A549 (cell line): ENCODE measurements at places on chromosomes 12 and 14.
A peak's percentile ranks its signal among the peaks of the same experiment; 100 is the strongest.

DNA sequence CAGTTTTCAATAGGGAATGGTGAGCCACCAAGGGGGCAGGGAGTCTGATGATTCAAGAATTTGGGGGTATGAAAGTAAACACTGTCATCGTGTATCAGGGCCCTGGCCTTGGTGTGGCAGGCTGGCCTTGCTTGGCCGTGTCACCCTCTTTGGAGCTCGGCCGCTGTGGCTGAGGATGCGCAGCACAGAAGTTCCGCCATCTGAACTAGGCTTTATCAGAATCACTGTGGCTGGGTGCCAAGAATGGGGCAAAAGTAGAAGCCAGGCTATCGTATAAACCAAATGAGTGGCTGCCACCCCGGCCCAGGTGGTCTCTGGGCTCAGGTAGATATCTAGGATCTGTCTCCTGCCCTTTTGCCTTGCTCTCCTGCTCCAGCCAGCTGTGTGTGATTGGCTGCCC is 137.4 kb downstream of the PAPOLA start:
- no peak for DNase-seq

DNA sequence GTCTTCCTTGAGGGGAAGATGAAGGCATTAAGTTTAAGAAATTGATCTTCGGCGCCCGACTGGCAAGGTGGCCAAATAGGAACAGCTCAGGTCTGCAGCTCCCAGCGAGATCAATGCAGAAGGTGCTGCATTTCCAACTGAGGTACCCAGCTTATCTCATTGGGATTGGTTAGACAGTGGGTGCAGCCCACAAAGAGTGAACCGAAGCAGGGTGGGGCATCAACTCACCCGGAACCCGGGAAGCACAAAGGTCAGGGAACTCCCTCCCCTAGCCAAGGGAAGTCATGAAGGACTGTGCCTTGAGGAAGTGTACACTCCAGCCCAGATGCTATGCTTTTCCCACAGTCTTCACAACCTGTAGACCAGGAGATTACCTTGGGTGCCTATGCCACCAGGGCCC is 45.2 kb upstream of the AVPR1A start:
- no peak for DNase-seq

GRCh38 chr12:41794336-41794735 is 350.3 kb downstream of the GXYLT1 start:
- DNase-seq: no peak

DNA sequence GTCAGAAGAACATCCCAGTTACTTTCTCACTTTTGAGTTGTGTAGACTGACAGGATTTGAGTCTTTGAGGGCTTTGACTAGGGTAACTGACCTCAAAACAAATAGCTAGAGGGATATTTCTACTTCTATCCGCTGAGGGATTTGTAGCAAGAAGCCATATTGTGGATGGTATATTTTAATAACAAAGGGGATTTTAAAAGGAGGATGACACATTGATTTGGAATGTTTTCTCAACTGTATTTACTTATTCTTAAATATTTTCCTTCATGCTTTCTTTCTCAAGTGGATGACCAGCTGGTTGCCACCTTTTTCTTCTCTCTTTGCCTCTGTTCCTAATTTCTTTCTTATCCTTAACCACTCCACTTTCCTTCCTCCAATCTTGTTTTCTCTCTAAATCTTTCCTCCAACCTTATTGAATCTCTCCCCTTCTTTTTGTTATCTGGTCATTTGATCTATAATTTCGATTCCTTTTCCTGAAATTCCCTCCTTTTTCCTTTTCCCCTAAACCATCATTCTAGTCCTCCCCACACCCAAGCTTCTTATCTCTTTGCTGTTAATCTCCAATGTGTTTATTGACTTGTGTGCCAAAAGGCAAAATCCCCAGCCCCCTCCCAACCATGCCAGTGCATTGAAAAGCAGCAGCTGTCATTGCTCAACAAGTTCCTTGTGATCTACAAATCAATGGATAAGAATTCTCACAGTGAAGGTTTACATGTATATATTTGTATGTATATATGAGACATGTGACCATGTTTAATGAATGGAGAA is 411.6 kb downstream of the RAD51B start:
- peak; percentile 59 for DNase-seq

GRCh38 chr12:94139816-94140215 is 8.6 kb upstream of the PLXNC1 start:
- DNase-seq: no peak

DNA sequence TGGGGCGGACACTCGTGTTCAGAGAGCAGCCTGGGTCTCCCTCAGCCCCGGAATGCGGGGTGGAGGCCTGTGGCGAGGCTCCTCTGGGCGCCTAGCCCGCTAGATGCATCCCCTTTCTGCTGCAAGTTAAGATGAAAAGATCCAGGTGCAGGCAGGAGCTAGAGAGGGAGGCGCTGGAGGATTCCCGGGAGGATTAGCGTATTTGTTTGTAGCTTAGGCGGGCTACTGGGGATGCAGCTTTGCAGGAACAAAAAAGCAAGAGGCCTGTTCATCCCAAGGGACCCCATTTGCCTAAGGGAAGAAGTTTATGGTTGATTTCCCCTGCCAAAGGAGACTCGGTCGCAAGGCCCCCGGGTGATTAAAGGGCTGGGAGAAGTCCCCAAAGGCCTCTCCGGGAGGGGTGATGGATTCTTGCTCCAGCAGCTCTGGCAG is 824 bp downstream of the CCDC177 start:
- no peak for DNase-seq

DNA sequence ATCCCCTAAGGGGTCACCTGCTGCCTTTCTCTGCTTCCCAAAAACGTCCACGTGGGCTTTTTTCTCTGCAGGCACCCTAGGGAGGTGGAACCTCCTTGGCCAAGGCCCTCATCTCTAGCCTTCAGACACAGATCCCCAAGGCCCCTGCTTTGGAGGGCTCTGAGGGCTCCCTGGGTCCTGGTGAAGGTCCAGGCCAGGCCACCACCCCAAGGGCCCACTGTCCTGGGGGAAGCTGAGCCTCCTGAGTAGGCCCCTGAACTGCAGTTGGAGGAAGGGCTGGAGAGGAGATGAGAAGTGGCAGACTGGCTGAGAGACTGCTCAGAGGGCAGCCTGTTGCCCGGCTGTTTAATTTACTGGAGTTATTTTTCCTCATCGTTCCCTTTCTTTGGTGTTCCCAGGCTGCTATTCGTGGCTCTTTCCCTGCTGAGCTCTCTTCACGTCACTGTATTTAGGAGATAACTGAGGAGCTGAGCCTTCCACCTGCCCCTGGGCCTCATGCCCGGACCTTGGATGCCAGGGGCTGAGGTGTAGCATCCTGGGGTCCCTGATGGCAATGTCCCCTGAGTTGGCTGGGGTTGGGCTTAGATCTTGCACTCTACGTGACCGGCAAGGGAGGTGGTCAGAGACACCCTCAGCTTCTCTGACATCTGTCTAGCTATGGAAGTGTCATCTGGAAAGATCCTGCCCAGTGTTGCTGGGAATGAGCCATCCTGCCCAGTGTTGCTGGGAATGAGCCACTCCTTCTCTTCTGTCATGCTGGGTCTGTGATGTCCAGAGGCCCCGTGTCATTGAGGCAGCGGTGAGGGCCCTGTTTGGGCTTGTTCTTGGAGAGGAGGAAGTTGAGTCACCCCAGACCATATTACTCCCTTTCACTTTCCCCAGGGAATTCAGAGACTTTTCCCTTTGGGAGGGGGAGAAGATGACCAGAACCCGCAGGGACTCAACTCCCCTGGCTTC is 139.8 kb downstream of the TSPAN9 start:
- DNase-seq: no peak
